ENCODE measurements at places on chromosomes 2 and 18.

DNA sequence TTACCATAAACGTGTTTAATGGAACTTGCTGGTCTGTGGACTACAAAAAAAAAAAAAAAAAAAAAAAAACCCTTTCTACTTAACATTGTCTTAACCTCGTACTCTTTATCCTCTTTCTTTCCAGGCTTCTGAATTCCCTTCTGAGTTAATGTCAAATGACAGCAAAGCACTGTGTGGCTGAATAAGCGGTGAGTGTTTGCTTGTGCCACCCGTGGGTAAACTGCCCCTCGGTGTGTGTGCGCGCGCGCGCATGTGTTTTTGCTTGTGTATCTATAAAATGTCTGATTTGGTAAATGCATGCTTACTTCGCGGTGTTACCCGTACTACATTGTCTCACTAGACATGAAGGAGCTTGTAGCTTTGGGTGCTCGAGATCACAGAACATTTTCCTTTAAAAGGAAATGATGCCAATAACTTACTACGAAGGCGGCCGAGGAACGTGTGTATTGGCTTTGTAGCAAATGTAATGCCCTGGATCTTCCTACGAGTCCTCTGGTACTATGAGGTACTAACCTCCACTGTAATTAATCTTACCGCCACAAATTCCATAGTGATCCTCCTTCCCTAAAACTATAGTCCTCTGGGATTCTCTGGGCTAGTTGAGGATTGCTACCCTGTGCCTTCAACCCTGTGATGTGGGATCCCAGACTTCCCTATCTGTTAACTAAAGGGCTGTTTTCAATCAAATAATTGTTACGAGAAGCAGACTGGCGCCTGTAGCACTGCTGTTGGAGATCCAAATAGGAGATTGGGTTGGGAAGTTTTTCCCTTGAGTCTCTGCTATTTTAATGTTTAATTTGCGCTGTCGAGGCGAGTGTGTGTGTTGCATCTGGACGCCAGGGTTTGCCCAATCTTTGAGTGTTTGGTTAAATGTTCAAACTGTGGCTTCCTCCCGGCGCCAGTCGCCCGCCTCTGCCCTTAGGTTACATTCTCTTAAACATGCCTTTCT, 1.1 kb downstream of the ID2 start:
- peak; percentile 43 for DNase-seq

DNA sequence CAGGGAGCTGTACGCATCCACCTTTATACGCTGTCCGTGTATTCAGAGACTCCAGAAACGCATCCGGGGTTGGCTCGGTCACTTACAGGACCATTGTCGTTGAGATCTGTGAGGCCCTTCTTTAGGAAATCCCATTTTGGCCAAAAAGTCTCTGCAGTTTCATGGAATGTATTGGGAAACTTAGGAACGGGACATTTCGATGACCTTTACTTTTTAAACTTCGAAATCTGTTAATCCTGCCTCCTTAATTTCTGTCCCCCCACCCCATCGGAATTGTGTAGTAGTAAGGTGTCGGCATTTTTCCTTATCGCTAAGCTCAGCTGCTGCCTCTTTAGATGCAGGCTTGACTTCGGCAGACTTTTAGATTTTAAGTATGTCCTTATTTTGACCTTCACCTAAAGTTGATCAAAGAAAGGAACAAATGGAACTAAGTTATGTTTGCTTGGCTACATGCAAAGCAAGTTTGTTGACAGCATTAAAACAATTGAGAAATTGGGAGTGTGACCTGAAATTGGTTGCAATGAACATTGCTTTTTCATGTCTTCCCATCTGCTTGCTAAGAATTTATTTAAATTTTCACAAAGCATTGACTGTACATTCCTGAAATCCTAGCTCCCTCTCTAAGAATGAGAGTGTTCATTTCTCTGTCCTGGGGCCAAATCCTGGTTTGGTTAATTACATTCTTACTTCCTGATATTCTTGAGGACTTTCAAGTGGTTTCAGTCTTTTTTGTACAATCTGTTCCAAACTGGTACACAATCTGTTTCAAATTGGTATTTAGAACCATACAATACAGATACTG, 884 bp upstream of the RAPH1 start:
- no peak for DNase-seq

GRCh38 chr2:101625387-101625786, 72.1 kb upstream of the MAP4K4 start:
- DNase-seq, result no peak

GRCh38 chr18:60018618-60019462, 119.0 kb downstream of the PMAIP1 start:
- DNase-seq, result no peak

- DNase-seq, result no peak
Measured at GRCh38 chr2:152421521-152422370, 86.8 kb downstream of the FMNL2 start.

- no peak for DNase-seq
Measured at GRCh38 chr18:61394983-61395382, 61.8 kb downstream of the CDH20 start.

DNA sequence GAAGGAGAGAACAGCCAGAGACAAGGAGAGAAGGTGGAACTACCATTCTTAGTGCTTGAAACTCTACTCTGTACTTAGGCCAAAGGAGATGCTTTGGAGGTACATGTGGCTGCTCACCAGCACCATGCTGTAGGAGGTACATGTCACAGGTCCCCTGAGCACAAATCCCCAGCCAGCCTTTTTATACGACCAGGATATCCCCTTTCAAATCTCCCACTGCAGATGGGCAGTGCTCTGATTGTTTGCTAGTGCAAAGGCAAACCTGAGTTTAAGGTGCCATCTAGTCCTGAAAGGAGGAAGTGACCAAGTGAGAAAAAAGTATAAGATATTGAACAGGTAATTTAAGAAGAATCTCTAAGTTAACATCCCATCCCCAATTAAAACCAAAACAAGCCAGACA, 17.1 kb upstream of the TTC21B start:
- DNase-seq, result no peak

DNA sequence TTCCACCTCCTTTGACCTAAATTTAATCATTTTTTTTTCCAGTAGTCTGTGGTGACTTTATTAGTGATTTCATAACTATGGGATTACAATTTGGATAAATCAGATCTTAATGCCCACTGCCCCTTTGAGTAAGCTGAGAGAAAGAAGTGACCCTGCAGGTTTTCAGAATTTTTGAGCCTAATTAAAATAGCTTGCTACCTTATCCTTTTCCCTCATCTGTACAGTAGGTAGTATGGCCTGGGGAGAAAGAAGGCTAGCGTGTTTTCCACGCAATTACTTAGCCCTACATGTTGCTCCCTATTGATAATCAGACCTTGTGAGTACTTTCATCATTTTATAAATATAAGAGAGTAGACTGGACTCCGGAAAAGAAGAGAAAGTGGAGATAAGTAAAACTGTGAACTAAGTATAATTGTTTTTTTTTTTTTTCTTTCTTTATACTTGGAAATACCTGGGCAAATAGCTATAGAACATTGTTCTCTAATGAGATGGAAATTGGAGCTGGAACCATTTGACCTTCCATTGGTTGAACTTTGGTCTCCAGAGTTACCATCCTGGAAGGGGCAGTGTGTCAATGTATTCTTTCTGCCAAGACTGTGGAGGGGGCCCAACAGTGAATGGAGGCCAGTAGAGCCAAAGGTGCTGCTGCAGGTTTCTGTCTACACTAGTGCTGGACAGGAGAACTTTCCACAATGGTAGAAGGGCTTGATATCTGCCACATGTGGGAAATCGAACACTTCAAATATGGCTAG, 26.9 kb downstream of the UBE2E3 start:
- DNase-seq, result no peak

GRCh38 chr2:240429341-240429871, 6.1 kb upstream of the GPC1 start:
- DNase-seq, result peak; percentile 2

DNA sequence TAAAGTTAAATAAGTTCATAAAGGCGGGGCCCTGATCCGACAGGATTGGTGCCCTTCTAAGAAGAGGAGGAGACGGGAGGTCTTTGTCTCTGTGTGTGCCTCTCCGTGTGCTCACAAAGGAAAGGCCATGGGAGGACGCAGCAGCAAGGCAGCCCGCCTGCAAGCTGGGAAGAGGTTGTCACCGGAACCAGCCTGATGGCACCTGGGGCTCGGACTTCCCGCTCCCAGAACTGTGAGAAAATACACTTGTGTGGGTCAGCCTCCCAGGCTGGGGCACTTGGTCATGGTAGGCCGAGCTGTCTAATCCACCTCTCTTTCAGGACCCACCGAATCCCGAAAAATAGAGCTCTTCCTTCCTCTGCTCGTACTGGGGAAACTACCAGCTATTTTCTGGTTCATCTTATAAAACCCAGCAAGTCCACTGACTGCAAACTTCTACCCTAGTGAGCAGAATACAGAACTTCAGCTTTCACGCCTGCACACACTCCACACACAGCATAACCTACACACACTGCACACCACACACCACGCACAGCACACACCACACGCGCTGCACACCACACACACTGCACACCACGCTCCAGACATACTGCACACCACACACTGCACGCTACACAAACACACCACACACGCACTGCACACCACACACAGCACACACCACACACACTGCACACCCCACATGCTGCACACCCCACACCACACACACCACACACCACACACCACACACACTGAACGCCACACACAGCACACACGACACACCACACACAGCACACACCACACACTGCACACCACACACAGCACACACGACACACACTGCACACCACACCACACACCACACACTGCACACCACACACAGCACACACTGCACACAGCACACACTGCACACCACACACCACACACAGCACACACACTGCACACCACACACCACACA, 58.1 kb downstream of the ASB1 start:
- no peak for DNase-seq

Data from activated gamma-delta T cell treated with Interleukin-2 at 50 U/mL for 16 hours (primary cell).